ENCODE measurements at places on chromosomes 7 and 10. TPM values are rescaled to one million over a fixed set of nuclear protein-coding genes. Genes with fewer than 3 reads are reported as not detected.

The RNF32 gene
- polyA plus RNA-seq = 3.8 TPM

The GPRIN2 gene
- 10.7 TPM for polyA plus RNA-seq

The OR9A2 gene
- polyA plus RNA-seq = not detected

The EPDR1 gene
- 41.4 TPM for polyA plus RNA-seq

GRCh38 chr7:104569751-104570150, 241.3 kb downstream of the LHFPL3 start:
- no peak for DNase-seq

DNA sequence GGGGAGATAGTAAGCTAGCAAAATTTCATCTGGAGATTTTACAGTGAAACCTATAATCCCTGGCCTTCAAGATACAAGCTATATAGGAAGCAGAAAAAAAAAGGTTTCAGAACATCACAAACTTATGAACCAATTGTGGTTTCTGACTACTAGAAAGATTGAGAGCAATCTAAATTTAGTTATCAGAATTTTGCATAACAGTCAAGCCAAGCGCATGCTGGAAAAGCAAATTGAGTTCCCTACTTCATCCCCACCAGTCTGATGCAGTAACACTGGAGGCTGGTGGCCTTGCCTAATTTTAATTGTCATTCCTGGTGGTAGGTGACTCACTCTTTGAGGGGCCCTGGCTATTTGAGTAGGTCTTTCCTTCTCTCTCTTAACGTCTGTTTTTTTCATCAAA, 46.3 kb upstream of the ELMO1 start:
- no peak for DNase-seq

- no peak for DNase-seq
Observed at GRCh38 chr10:124745252-124745651, 1.1 kb upstream of the FAM53B start.

- DNase-seq = no peak
Observed at GRCh38 chr7:7077945-7078344, 104.4 kb upstream of the C1GALT1 start.

DNA sequence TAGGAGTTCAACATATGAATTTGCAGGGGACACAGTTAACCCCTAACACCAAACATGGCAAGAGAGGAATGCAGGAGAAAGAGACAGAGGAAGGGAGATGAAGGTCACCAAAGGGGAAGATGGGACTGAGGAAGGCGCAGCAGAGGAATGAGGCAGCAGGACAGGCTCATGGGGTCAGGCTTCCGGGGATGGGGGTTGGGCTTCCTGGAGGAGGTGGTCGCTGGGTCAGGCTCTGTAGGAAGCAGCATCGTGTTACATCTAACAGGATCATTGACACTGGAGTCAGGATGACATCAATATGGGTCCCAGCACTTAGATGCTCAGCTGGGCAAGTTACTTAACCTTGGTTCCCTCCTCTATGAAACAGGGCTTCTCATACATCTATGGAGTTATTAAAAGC, 113.2 kb downstream of the NPTX2 start:
- no peak for DNase-seq

DNA sequence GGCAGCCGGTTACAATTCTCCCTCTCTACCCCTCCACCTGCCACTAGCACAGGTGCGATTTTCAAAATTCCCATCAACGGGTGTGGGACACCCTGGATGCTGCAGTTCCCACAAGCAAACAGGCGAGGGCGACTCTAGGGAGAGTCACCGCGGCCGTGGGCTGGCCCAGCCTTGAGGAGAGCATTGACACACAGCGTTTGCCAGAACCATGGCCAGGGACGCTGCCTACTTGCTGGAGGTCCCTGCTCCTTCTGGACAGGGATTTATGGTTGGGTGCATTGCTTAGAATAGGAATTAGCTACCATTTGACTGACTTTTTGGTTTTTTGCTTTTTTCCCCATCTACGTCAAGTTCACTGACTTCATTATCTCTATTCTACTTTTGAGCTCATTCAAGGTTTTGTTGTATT, 19.0 kb upstream of the CLDN4 start:
- no peak for DNase-seq

All from spinal cord (tissue), 10 donors.